ENCODE measurements at places on chromosomes 1 and 21.
A peak's percentile ranks its signal among the peaks of the same experiment; 100 is the strongest.

DNA sequence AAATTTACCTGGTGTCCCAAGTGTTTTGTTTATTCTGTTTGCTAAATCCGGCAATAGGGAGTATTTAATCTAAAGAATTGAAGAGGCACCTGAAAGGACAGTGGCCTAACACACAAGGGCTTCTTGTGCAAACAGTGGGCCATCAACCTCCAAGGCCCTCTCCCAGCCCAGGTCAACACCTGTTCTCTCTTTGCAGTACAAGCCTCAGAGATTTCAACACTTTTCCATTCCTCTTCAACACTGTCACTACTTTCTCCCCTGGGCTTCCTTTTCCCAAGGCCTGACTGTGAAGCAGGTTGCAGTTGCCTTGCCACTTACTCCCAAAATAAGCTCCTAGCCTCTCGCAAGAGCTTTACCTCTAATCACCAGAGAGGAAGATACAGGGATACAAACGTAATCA is 3.2 kb upstream of the SNAPIN start:
- DNase-seq: no peak

GRCh38 chr1:110241516-110241915 is 31.4 kb downstream of the KCNC4 start:
- no peak for DNase-seq

- peak; percentile 85 for DNase-seq
Measured at GRCh38 chr1:25796811-25797458, 3.1 kb upstream of the SELENON start.

GRCh38 chr1:20052386-20052785 is 17.6 kb upstream of the PLA2G5 start:
- DNase-seq: no peak
